ENCODE measurements at places on chromosomes 13 and 19. TPM values are rescaled to one million over a fixed set of nuclear protein-coding genes. Genes with fewer than 3 reads are reported as not detected.

Gene CYP2F1
- not detected for total RNA-seq

Gene SCN1B
- total RNA-seq = 1.6 TPM

Gene MBD3L3
- not detected for total RNA-seq

Gene SIGLEC10
- total RNA-seq = 1.6 TPM

Gene ATP8B3
- total RNA-seq = 0.52 TPM

Gene ZGLP1
- 1.0 TPM for total RNA-seq

Gene FKBP8
- total RNA-seq = 116 TPM

Gene FUT1
- total RNA-seq = 1.0 TPM

Gene ERF
- 12.0 TPM for total RNA-seq

Gene SHD
- 24.5 TPM for total RNA-seq

Gene DCLK1
- total RNA-seq = 92.9 TPM

Gene CGB8
- not detected for total RNA-seq

Gene PEX11G
- total RNA-seq = 3.1 TPM

Gene NAPSA
- not detected for total RNA-seq

Gene POU2F2
- total RNA-seq = 0.52 TPM

Gene RPL18A
- total RNA-seq = 1,370 TPM

Gene SIGLEC12
- total RNA-seq = not detected

Gene SPINT2
- 1.6 TPM for total RNA-seq

Gene TPTE2
- not detected for total RNA-seq

Gene ZNF730
- 6.3 TPM for total RNA-seq

Gene LIM2
- total RNA-seq = not detected

Gene SLC10A2
- total RNA-seq = not detected

Gene SPACA4
- not detected for total RNA-seq

Gene ZNF493
- total RNA-seq = 47.5 TPM

Gene ZNF649
- 15.7 TPM for total RNA-seq

Gene CD177
- total RNA-seq = 5.2 TPM
